ENCODE measurements at places on chromosomes 2 and 18. TPM values are rescaled to one million over a fixed set of nuclear protein-coding genes. Genes with fewer than 3 reads are reported as not detected.

GRCh38 chr2:588074-588645 is 89.0 kb downstream of the TMEM18 start:
- DNase-seq, result no peak

- DNase-seq, result no peak
These were observed 105.1 kb downstream of the BCL2L11 start for GRCh38 chr2:111225856-111226255.

The WDR7 gene
- total RNA-seq, result 6.8 TPM

DNA sequence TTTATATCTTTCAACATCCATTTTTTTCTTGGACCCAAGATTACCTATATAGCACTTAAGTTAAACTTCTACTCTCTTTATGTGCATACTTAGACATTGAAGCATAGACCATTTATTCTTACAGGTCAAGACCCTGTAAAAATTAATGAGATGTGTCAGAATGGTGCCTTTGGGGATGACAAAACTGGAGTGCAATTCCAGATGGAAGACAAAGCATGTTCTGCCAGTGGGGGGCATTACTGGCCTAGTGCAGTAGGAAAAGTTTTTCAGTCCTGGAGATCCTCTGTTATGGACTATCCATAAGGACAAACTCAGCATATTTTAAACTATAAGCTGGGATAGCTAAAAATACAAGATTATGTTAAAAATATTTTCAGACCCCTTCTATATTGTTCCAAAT is 57.8 kb upstream of the MMADHC start:
- no peak for DNase-seq

DNA sequence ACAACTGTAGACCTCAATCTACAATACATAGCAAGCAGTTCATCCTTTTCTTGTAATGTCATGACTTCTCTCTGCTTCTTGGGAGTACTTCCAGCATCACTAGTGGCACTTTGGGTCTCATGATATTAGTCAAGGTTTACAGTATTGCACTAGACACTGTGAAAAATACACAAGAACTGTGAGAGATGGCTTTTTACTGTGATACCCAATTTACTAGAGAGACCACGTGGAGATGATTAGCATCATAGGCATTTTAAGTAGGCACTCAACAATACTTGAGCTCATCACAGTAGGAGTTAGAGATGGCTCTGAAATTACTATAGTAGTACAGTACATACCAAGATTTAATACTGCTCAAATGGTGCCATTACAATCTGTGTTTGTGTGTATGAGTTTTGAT is 112.8 kb upstream of the EML6 start:
- DNase-seq, result no peak

The CLASP1 gene
- 35.0 TPM for total RNA-seq

- no peak for DNase-seq
These were observed 533.5 kb upstream of the NRP2 start for GRCh38 chr2:205148755-205149154.

The FBXO41 gene
- 4.5 TPM for total RNA-seq

- DNase-seq, result no peak
These were observed 113.5 kb downstream of the FEZ2 start for GRCh38 chr2:36484454-36484853.

- no peak for DNase-seq
These were observed 278.2 kb upstream of the COL3A1 start for GRCh38 chr2:188695953-188696352.

- DNase-seq, result no peak
These were observed 250.6 kb downstream of the CYP26B1 start for GRCh38 chr2:71897137-71897480.

DNA sequence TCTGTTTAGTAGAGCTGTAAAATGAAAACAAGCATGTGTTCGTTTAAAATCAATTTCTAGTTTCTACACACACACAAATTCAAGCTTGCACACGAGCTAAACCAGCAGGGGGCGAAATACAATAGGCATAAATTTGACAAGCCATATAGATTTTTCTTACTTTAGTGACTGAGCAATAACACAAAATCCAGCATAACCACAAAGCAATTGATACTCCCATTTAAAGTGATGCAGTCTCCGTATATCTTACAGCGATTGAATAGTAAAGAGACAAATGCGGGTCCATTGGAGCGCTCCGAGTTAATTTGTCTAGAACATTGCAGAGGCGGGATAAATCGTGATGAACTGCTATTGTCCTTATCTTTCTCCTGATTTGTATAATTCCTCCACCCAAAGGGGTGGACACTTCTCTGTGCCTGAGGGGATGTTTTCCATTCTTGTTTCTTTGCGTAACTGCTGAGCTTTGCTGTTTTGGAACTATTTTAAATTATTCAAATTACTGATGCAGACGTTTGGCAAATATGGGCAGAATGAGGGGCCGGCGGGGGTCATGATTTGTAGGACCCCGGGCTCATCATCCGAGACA is 1.2 kb upstream of the AFTPH start:
- DNase-seq, result no peak

The NOL4 gene
- total RNA-seq, result 0.07 TPM

GRCh38 chr18:59426855-59427254 is 67.8 kb upstream of the LMAN1 start:
- no peak for DNase-seq

- no peak for DNase-seq
These were observed 71.8 kb downstream of the SLC8A1 start for GRCh38 chr2:40380041-40380440.

The ITM2C gene
- 169 TPM for total RNA-seq

- DNase-seq, result no peak
These were observed at the start of gene CBLN2 for GRCh38 chr18:72544092-72544886. CBLN2 (minus strand) TSS chr18:72544342; CDS start chr18:72542160, 2,182 bp downstream.

- DNase-seq, result no peak
These were observed 168.2 kb downstream of the VWC2L start for GRCh38 chr2:214579035-214579434.

GRCh38 chr18:63309422-63309821 is 10.1 kb downstream of the BCL2 start:
- DNase-seq, result no peak

GRCh38 chr2:191376981-191377629 is 131.9 kb downstream of the MYO1B start:
- DNase-seq, result peak; percentile 63

The IL1RL2 gene
- total RNA-seq, result 2.6 TPM

The ANKRD62 gene
- total RNA-seq, result not detected

The TCF23 gene
- total RNA-seq, result not detected

DNA sequence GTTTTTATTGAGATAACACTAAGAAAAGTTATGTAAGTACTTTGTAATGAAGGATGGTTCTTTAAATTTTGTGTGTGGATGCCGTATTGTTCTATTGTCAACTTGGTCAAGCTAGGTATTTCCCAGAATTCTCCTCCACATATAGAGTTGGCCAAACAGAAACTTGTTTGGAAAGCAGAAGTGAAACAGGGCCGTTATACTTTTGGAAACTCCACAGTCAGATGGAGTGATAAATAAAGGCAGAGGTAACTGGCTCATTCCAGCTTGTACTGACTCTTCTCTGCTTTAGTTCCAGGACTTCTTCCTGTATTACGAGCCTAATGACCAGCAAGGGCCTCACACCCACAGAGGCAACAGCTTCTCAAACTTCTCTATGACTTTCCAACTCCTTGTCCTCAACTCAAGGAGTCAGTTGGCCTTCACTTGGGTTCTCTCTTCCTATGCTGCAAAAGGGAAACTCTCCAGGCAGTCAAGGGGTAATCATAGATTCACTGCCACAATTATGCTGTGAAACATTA is 16.4 kb upstream of the STARD7 start:
- no peak for DNase-seq

DNA sequence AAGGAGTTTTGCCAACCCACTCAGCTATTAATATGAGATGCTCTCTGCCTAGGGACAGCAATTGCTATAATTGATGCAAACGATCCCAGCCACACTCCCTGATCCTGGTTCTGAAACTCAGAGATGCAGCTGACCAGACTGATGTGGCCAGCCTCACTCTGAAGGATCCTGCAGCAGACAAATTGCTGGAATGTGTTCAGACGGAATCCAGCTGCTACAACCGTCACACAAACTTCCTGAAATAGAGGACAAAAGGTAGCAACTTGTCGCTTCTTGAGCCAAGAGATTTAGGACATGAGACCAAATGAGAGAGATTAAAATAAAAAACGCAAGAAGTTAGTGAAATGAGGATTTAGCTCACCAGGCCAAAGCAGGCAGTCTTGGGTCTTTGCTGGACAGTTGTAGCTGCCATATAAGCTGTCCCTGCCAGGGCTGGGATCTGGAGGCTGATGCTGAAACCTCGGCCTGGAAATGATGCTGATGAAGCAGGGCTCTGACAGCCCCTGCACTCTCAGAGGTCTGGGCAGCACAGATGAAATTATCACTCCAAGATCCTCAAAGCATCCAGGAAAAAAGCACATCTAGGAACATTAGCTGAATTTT is 8.3 kb upstream of the YWHAQ start:
- DNase-seq, result no peak

The MSH6 gene
- 89.6 TPM for total RNA-seq

The IFIH1 gene
- 8.4 TPM for total RNA-seq
